ENCODE measurements at places on chromosomes 5 and 9.

- DNase-seq: no peak
These were observed 12.9 kb downstream of the CDK5RAP2 start for GRCh38 chr9:120567081-120567480.

DNA sequence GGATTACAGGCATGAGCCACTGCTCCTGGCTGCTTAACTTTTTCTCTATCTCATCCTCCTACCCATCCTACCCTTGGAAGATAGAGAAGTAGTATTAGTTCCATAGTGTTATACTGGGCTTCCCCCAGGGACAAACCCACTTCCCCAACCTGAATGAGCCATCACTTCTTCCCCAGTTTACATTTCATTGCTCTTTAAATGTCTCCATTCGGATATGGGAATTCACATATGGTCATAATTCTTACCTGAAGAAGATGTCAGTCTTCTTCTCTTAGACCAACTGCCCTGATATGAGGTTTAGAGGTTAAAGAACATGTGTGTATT lies 1.9 kb downstream of the CD274 start:
- no peak for DNase-seq

DNA sequence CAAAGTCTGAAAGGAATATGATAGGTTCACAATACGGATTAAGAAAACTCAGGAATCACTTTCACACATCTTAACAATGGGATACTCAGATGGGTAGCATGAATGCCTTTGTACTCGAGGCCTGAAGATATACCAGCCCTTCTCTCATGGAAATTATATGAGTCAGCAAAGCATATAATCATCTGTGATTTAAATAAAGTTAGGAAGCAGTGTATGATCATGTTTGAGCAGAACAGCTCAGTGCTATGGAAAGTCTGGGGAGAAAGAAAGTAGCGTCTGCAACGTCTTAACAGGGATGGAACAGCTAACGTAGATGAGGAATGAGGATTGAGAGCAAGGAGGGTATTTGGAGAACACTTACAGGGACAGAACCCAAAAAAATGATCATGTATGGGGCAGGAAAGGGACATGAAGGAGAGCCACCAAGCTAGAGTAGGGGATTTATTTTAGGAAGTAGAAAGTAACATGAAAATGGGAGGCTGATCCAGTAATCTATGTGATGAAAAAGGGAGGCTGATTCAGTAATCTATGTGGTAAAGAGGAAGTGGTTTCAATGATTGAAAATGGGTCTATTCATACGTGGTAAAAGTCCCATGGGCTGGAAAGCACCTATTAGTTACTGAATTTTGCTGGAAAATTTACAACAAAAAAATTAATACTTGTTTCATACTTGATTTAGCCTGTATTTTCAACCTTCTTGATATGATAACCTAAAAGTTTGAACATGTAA lies 85.9 kb downstream of the GNA14 start:
- no peak for DNase-seq

GRCh38 chr5:15798006-15798405 lies 298.0 kb downstream of the FBXL7 start:
- DNase-seq: no peak

DNA sequence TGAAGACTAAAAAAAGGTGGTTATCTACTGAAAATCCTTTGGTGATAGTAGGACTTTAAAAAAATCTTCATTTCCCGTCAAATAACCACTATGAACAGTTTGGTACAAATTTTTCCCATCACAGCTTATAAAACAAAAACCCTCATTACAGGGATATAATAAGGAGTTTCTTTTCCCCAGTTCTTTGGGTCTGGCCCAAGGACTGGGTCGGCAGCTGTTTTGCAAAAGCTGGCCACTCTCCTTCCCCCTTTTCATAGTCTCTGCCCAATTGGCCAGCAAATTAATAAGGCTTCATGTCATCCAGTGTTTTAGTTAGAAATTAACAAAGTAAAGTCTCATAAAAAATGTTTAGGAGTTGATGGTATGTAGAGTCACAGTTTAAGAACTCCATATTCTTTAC lies 47.0 kb upstream of the PDE8B start:
- no peak for DNase-seq

DNA sequence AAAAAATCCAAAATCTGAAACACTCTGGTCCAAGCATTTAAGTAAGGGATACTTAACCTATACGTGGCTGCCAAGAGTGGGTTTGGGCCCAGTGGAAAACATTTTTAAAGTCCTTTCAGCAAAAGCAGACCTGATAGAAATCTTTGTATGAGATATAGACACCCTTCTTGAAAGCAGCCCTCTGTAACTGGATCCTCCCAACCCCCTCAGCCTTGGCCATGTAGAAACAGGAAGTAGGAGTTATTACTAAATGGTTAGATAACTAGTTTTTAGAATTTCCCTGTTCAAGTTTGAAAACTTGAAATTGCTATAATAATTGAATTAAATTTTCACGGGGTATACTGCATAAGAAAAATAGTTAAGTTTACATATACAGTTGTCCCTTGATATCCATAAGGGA lies 111.3 kb upstream of the PCA3 start:
- DNase-seq: no peak

GRCh38 chr9:131625508-131625787 lies 80.1 kb downstream of the PRRT1B start:
- DNase-seq: no peak

DNA sequence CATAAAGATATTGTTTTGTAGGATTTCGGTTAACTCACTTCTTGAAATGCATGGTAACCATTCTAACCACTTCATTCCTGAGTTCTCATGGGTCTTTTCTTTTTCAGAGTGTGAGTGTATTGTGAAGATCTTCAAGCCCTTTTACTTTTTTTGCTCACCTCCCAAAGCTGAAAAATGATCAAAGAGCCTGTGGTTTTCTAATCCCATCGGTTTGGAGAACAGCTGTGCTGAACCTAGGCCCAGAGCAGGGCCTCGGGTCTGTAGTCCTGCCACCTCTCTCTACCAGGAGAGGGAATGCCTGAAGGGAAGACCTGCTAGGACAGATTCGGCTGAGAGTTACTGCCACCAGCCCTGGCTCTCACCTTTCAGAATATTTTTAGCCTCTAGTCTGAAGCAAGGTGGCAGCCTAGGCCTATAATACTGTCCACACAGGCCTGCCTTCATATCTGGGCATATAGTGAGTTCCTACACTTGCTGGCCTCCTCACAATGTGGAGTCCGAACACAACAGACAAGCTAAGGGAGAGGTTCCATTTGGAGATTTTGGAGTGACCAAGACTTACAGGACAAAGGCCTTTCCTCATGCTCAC lies 13.8 kb downstream of the RGMB start:
- DNase-seq: no peak

DNA sequence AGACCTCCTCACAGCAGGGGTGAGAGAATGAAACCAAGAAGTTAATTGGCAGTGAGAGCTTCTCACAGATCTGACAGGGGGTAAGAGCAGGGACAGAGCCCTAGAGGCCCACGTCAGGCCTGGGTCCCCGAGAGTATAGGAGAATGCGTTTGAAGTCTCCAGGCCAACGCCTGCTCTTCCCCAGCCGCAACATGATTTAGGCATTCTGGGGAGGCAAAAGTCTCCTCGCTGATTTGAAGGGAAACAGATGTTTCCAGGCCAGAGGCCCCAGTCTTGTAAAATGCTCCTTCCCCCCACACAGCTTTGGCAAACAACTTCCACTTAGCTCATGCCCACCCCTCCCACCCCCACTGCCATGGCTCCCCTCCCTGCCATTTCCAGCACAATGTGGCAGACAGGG lies 239.2 kb upstream of the TRIM32 start:
- no peak for DNase-seq
